Neural progenitor cell (in vitro differentiated cells): ENCODE measurements at places on chromosomes 2 and 18. TPM values are rescaled to one million over a fixed set of nuclear protein-coding genes. Genes with fewer than 3 reads are reported as not detected.

GDF7 gene
- total RNA-seq = not detected in 2 replicates

SLC16A14 gene
- total RNA-seq = 10.8 and 12.4 TPM in 2 replicates

ACTG2 gene
- 0.19 and 0.32 TPM in 2 replicates for total RNA-seq

RNF144A gene
- 29.0 and 32.0 TPM in 2 replicates for total RNA-seq

MFSD6 gene
- total RNA-seq = 0.25 and 0.37 TPM in 2 replicates

YWHAQ gene
- total RNA-seq = 468 and 655 TPM in 2 replicates

NEB gene
- 0.49 and 0.53 TPM in 2 replicates for total RNA-seq

DSC2 gene
- 11.9 and 16.0 TPM in 2 replicates for total RNA-seq

SERPINB10 gene
- not detected in 2 replicates for total RNA-seq

SLC25A52 gene
- total RNA-seq = not detected in 2 replicates

MALL gene
- 1.1 and 1.4 TPM in 2 replicates for total RNA-seq

SERPINB4 gene
- not detected in 2 replicates for total RNA-seq

EMILIN2 gene
- total RNA-seq = 2.2 and 10.7 TPM in 2 replicates
